AG09319 (cell line): ENCODE measurements at places on chromosomes 3 and 15.
A peak's percentile ranks its signal among the peaks of the same experiment; 100 is the strongest.

GRCh38 chr15:97504031-97504792, 456.3 kb upstream of the ARRDC4 start:
- no peak for DNase-seq

- DNase-seq: no peak
Observed at GRCh38 chr15:100890850-100891249, 11.2 kb downstream of the ALDH1A3 start.

GRCh38 chr3:52787672-52788625, 6.6 kb upstream of the ITIH3 start:
- no peak for DNase-seq

- no peak for DNase-seq
Observed at GRCh38 chr3:154517404-154517803, 87.4 kb upstream of the GPR149 start.

DNA sequence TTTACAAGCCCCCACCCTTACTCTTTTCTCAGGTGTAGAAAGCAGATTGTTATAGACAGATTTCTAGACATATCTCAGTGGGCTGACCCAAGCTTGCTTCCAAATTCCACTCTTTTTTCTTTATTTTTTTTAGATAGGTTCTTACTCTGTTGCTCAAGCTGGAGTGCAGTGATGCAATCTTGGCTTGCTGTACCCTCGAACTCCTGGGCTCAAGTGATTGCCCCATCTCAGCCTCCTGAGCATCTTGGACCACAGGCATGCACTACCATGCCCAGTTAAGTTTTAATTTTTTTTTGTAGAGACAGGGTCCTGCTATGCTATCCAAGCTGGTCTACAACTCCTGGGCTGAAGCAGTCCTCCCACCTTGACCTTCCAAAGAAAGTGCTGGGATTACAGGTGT, 53.5 kb upstream of the ADAMTS9 start:
- no peak for DNase-seq

- DNase-seq: peak; percentile 51
Observed at GRCh38 chr3:114519415-114519814, 225.6 kb downstream of the TIGIT start.

DNA sequence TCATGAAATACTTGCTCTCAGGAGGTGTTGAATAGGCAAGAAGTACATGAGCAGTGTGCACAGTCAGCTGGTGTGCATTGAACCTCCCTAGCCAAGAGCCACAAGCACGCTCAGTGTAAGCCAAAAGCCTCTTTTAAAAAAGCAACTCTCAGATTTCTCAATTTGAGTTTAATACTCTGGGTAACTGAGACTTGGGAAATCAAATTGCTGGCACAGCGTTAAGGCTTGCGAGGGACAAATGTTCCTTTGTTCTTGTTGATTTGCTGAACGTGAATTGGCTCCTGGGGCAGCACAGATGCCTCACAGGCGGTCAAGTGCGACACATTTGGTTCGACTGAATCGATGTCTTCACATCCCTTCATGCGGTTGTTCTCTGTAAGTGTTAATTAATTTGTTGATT, at the start of gene FAM240A:
Gene FAM240A (plus strand): TSS at position 202 of the 400 bp plus-strand sequence. CDS start 159 bp downstream, at position 361.
- DNase-seq: no peak

GRCh38 chr3:14525685-14526631, 14.2 kb downstream of the GRIP2 start:
- no peak for DNase-seq

- DNase-seq: no peak
Observed at GRCh38 chr3:129827765-129828164, 65.7 kb downstream of the TMCC1 start.

DNA sequence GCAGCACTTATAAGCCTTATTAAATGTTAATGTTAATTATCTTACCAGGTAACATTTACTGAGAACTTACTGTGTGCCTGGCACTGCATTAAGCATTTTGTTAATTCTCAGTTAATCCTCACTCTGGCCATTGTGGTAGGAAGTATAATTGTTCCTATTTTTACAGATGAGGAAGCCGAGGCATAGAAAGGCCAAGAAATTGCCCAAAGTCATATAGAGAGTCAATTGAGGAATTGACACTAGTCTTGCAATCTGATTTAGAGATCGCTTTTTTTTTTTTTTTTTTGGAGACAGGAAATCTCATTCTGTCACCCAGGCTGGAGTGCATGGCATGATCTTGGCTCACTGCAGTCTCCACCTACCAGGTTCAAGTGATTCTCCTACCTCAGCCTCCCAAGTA, 132.6 kb upstream of the PROK2 start:
- DNase-seq: no peak

GRCh38 chr3:164929642-164930041, 148.7 kb downstream of the SI start:
- DNase-seq: no peak

- peak; percentile 36 for DNase-seq
Observed at GRCh38 chr3:58167431-58168351, 43.1 kb downstream of the DNASE1L3 start.

- DNase-seq: no peak
Observed at GRCh38 chr15:66964111-66964738, 101.2 kb upstream of the SMAD3 start.

GRCh38 chr3:64916192-64916798, 228.5 kb upstream of the ADAMTS9 start:
- DNase-seq: no peak

GRCh38 chr3:70919091-70919490, 606.7 kb upstream of the MDFIC2 start:
- no peak for DNase-seq

DNA sequence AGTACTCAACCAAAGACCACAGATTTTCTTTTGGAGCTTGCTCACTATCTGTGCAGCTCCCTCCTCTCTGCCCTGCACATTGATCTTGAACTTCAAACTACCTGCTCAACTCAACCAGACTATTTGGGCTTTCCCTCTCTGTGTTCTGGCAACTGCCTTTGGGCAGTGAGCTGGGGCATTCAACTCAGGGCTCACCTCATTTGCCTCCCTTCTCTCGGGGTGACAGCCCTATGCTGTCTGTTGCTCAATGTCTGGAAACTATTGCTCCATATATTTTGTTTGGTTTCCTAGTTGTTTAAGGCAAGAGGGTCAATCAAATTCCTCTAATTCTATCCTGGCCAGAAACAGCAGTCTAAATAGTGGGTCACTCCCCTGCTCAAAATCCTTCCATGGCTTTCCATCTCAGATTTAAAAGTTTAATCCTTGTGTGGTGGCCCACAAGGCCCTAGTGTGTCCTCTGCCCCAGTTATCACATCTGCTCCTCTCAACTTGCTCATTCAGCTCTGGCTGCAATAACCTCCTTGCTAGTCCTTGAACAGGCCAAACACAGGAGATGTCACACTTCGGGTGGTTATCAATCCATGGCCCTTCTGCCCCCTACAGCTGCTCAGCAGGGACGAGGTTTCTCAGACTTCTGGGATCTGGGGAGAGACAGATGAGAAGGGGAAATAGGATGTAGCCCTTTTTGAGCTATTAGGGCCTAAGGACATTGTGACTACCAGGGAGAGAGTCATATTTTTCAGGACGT, 67.8 kb downstream of the SNRK start:
- no peak for DNase-seq

GRCh38 chr15:78306176-78306774, 6.9 kb upstream of the SKIC8 start:
- no peak for DNase-seq

DNA sequence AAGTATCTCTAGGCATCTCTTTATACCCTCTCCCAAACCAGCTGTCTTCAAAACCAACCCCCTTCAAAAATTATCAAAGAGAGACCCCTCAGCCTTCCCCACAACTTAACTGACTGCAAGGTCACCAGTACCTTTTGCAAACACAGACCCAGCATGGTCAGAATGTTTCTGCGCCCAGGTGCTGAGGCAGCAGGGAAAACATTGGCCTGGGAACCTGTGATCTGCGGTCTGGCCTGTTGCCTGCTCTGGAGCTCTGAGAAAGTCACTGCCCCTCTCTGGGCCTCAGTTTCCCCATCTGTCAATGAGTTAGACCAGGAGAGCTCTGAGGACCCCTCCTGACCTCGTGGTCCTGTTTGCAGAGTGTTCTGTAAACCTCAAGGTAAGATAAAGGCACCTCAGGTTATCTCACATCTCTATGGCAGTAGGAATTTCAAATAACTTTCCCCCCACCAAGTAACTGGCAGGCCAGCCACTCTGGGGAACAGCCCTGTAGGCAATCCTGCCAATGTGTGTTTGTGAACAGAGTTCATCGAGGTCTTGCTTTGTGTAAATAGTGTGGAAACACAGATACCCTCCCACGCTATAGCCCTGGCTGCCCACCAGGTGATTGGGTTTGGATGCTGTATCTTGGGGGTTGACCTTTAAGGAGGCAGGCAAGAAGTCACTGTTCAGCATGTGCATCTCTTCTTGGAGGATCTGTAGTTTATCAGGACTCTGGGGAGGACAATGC, 50.0 kb upstream of the SMAD6 start:
- DNase-seq: no peak

DNA sequence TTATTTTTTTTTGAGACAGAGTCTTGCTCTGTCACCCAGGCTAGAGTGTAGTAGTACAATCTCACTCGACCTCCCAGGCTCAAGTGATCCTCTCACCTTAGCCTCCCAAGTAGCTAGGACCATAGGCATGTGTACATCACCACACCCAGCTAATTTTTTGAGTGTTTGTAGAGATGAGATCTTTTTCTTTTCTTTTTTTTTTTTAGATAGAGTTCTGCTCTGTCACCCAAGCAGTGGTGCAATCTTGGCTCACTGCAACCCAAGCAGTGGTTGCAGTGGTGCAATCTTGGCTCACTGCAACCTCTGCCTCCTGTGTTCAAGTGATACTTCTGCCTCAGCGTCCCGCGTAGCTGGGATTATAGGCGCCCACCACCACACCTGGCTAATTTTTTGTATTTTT, 5.2 kb downstream of the CEP97 start:
- no peak for DNase-seq

- DNase-seq: no peak
Observed at GRCh38 chr3:10228248-10228950, 19.9 kb upstream of the TATDN2 start.

- no peak for DNase-seq
Observed at GRCh38 chr3:127221037-127221436, 28.1 kb downstream of the PRR23E start.

DNA sequence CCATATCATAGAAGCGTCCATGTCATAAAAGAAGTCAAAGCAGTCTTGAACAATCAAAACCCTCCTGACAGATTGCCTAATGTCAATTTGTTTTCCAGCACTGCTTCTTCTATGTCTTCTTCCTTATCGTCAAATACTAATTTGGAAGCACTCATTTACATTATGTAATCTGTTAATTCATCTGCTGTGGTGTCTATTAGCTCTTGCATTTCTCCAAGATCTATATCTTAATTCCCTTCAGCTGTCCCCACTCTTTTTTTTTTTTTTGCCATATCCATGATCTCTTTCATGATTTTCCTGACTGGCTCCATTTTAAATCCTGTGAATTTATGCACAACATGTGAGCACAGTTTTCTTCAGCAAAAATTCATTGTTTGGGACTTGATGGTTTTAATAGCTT, 560.5 kb upstream of the ARPP21 start:
- no peak for DNase-seq

DNA sequence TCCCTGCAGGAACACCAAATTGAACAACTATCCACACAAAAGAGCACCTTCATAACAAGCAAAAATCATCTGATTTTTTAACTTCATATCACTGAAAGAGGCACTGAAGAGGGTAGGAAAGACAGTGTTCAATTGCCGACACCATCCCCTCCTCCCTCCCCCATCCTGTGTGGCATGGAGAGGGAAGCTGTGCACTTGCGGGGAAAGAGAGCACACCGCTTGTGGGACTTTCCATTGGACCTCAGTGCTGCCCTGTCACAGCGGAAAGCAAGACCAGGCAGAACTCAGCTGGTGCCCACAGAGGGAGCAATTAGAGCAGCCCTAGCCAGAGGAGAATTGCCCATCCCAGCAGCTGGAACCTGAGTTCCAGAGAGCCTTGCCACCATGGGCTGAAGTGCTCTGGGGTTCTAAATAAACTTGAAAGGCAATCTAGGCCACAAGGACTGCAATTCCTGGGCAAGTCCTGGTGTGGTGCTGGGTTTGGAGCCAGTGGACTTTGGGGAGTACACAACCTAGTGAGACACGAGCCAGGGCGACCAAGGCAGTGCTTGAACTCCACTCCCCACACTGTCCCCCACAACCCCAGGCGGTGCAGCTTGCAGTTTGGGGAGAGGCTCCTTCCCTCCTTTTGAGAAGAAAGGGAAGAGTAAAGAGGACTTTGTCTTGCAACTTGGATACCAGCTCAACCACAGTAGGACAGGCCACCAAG, 27.0 kb downstream of the PEAK1 start:
- DNase-seq: no peak

DNA sequence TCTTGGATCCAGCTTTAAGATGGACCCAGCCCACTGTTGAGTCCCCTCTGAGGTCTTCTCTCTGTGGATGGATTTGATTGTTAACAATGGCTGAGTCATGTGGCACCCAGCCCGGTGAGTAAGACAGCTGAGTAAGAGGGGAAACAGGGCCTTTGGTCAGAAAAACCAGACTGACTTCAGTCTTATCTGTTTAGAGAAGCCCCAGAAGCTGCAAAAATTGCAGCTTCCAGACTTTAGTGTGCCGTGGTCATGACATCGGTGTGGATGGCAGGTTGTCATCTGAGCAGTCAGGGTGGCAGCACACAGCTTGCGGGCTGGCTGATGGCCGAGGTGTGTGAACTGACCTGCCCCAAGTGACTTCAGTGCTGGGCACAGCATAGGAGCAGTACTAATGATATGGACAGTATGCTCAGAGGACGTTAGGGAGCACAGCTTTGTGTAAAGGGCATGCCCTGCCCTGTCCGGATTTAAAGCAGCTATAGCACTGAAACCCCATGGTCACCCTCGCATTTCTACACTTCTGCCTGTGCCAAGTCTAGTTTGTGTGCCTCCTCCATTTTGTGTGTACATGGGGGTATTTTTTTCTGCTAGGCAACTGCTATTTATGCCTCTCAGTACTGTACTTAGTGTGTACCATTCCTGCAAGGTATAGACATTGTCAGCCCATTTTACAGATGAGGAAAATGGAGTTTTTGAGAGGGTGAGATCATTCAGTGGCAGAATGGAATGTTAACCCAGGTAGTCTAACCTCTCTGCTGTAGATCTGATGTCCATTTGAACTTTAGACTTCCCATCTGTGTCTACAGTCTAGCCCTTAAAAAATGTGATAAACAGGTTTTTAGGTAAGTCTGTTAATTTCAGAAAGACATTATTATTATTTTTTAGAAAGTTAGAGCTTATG, 44.4 kb downstream of the FLNB start:
- no peak for DNase-seq

- DNase-seq: no peak
Observed at GRCh38 chr3:165158011-165158410, 38.2 kb downstream of the SLITRK3 start.

DNA sequence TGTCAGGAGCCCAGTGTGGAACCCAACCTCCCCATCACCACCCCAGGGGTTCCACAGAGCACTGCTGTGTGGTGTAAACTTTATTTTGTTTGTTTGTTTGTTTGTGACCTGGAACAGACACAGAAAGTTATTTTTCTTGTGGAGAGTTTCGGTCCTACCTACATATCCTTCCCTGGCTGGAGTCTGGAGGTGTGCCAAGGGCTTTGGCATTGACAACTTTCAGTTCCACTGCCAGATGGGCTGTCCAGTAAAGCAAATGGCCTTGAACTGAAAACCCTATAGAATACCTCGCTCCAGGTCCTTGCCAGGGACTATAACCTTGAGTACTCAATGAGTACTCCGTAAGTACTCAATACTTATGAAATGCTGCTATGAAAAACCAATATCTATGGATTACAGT, 103.5 kb downstream of the MITF start:
- no peak for DNase-seq

- DNase-seq: no peak
Observed at GRCh38 chr15:63232405-63232804, 43.0 kb downstream of the RAB8B start.
